A172 (cell line): ENCODE measurements at places on chromosomes 4 and X.

DNA sequence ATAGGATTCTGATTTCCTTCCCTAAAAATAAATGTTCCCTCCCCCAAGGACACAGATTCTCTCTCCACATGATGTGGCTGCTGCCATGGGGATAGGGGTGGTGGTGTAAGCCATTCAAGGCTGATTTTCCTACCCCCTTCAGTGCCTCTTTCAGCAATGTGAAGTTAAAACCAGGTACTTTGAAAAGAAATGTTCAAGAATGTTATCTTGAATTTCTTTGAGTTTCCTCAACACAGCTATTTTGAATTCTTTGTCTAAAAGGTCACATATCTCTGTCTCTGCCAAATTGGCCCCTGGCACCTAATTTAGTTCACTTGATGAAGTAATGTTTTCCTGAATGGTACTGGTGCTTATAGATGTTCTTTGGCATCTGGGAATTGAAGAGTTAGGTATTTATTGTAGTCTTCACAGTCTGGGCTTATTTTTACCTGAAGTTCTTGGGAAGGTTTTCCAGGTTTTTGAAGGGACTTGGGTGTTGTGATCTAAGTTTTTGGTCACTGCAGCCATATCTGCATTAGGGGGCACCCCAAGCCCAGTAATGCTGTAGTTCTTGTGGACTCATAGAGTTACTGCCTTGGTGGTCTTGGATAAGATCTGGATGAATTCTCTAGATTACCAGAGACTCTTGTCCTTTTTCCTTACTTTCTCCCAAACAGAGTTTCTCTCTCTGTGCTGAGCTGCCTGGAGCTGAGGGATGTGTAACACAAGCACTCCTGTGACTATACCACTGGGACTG, 7.6 kb upstream of the DIPK2B start:
- DNase-seq: no peak

- no peak for DNase-seq
Observed at GRCh38 chr4:1629699-1630083, 54.4 kb downstream of the FAM53A start.

DNA sequence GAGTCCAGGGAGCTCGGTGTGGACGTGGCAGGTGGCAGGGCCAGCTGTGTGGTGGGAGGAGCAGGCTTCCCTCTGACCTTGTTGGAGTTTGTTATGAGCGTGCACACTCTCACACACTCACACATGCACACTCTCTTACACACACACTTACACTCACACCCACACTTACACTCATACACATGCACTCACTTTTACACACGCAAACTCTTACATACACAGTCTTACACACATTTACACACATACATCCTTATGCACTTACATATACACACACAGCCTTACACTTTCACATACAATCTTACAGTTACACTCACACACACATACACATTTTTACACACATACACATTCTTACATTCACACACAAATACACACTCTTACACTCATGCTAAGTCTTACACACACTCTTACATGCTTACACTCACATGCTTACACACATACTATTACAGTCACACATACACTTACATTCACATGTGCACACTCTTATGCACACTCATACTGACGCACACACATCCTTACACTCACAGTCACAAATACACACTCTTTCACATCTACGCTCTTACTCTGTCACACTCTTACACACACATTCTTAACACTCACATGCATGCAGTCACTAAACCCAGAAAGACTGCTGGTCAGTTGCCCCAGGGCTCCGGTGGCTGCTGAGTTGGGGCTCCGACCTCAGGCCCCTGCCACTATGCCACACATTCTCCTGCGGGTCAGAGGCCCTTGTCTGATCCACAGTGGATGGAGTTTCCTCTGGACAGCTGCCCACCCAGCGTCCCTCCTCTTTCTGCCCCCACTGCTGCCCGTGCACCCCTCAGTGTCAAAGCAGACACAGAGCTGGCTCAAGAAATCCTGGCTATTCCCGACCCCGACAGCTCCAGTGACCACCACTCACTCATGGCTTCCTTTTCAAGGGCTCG, 95.8 kb downstream of the ADRA2C start:
- no peak for DNase-seq

DNA sequence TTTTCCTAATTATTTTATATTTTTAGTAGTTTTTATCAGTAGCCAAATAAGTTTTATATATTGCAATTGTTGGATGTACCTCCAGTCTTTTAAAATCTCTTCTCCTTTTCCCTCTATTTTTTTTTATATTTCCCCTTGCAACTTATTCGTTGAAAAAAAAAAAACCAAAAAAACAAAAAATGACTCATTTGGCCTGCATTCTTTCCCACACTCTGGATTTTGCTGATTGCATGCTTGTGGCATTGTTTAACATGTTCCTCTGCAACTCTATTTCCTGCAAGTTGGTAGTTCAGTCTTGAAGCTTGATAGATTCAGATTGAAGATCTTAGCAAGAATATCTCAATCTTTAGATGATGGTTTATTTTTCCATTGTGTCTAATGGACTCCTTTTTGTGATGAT, 260.6 kb upstream of the BOD1L1 start:
- peak; percentile 79 for DNase-seq

DNA sequence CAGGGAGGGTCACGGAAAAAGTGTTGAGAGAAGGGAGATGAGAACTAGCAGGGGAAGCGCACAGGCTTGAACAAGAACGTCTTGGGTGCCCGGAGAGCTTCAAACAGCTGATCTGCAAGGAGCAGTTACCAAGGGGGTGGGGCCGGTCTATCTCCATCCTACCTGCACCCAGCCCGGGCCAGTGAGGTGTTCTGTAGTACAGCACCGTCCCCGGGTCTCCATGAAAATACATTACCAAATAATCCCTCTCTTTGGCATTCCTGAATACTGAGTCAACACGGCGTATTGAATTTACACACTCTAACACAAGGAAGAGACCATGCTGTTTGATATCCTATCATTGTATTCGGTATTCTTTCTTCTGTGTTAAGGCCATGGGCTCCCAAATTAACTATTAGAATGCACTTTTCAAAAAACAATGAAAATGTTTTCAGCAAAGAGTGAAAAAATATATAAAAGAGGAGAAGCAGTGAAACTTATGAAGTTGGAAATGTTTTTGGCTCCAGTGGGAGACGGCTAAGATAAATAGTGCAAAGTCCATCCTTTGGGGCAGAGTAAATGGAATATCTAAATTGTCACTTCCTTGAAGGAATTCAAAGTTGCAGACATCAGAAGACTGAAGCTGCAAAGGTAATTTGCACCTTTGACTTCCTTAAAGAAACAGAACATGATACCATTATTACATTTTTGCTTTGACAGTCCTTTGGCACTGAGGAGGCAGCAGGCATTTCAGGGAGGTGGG, 90.3 kb downstream of the DHRSX start:
- DNase-seq: no peak

GRCh38 chrX:112341598-112341997, 259.0 kb upstream of the TRPC5 start:
- DNase-seq: no peak

DNA sequence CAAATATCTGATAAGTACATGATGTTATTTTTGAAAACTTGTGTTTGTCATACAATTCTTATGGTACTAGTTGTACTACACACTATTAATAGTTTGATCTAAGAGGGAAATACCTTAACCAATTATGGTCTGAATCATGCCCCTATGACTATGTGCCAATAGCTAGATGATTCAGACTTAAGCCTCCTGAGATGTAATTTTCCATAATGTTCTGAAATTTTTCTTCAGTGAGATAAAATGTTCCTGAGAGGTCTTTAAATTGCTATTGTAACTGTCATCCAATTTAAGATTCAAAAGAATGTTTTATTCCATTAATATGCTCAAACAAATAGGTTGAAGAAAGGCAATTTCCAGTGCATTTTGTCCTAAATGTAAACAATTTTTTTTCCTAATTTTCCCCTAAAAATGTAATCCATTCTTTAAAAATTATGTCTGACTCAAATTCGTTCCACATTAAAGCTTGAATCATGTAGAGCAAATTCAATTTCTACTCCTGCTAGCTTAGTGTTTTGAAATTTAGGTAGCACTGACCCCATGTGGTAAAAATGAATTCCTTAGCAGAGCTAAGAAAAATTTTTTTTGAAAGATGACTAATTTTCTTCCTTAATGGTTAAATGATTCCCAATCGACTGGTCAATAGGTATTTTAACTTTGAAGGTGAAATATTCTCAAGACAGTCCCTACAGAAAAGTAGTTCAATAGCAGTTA, 49.1 kb downstream of the APOOL start:
- DNase-seq: peak; percentile 29

- no peak for DNase-seq
Observed at GRCh38 chrX:120274958-120275357, 24.3 kb downstream of the ZBTB33 start.
